ENCODE measurements at places on chromosomes 1 and 21.

DNA sequence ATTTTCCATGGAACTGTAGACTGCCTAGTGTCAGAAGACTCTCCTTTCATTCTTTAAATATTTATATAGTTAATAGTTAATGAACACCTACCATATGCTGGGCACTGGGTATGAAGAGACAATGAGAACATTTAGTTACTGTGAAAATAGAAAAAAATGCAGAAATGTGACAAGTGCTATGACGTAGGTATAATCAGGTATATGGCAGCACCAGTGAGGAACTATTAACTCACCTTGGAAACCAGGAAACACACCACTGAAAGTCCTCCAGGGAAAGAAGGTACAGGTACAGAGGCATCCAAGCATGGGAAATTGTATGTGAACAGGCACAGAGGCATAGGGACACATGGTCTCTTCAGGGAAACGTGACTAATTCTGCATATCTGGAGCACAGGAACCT, 42.3 kb downstream of the DPT start:
- no peak for DNase-seq

GRCh38 chr1:236795757-236796667, 920 bp downstream of the MTR start:
- DNase-seq = peak; percentile 52

DNA sequence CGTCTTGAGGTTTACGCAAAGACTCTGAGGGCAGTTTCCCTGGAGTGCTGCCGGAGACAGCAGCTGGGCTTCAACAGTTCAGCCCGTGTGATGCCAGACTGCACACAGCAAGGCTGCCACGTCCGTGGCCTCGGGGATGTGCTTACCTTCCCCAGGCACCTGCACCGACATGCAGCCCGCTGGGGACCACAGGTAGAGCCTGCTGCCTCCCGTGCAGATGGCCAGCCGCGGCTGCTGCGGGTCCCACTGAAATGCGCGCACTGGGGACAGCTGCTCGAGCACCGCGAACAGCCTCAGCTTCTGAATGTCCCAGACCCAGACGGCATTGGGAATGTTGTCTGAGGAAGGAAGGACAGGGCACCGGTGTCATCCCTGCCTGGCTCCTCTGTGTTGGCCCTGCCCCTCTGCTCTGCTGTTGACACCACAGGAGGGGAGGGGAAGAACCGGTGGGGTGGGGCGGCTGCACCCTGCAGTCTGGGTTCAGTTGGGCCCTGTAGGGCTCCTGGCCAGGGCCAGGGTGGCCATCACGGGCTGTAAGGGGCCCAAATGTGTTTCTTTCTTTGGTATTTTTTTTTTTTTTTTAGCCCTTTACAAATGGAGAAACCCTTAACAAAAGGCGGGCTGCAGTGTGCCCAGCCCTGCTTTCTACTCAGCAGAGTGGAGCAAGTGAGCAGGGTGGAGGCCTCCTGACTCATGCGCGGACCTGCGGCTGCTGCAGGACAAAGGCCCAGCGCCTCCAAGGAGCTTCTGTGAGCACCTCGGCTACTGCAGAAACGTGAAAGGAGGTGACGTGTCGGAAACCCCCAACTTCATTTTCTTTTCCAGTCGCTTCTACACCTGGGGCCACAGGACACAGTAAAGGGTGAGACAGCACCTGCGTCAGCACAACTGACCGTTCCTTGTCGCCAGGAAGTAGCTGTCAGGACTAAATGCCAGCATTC, 6.8 kb downstream of the TPRG1L start:
- DNase-seq = no peak

GRCh38 chr1:158527190-158527815, 26.9 kb downstream of the OR6Y1 start:
- peak; percentile 48 for DNase-seq

- DNase-seq = peak; percentile 77
These were observed 11.7 kb downstream of the PDIK1L start for GRCh38 chr1:26122988-26123973.

- no peak for DNase-seq
These were observed 2.0 kb downstream of the PDPN start for GRCh38 chr1:13585612-13585991.

DNA sequence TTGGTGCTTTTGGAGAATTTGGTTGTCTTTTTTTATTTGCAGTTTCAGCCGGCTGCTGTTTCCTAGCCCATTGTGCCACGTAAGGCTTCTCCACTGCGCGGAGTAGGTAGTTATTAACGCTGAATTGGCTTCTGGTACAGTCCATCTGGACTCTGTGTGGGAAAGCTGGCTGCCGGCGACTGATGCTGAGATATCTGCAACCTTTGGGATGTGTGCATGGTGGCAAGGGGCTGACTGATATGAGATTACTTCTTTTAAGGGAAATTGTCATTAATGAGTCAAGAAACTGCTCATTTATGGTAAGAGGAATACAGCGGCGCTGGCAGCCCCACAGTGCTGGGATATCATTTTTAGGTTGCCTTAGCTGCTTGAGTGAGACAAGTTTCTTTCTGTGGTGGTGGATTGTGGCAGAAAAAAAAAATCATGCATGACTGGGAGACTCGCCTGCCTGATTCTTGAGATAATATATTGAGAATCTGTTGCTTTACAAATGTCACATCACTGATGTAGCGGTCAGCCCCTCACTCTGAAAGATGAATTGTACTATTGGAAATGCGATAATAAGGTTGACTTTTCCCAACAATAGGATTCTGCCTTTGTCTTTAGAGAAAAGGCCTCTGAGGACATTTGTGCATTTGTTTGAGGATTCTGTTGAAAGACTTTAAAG, 2.5 kb upstream of the ELAVL4 start:
- no peak for DNase-seq

GRCh38 chr1:14352897-14353296, 245.6 kb upstream of the KAZN start:
- no peak for DNase-seq

DNA sequence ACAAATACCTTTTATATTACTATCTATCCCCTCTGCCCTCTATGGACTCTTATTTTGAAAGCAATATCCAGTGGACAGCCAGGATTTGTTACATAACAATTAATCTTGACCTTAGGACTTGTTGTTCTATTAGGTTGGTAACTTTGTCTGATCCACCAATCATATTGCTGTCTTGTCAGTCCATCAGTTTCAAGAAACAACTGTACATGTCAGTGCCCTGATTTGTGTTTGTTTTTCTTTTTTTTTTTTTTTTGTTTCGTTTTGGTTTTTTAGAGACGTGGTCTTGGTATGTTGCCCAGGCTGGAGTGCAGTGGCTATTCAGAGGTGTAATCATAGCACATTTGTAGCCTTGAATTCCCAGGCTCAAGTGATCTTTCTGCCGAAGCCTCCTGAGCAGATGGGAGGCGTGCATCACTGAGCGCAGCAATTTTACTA, 1.5 kb upstream of the SCP2 start:
- peak; percentile 26 for DNase-seq

DNA sequence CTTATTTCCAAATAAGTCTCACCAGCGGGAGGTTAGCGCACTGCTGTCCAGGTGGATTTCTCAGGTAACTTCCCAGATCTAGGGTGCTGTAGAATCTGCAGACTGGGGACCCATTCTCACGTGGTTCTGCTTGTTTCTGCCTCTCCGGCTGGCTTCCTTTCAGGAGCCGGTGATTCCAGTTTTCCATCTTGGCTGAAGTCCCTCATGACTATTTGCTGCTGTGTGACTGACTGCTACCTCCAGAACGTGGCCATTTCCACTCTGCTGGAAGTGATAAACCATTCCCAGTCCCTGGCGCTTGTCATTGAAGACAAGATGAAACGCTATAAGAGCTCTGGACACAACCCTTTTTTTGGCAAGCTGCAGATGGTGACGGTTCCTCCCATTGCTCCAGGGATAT, 76.0 kb downstream of the DOP1B start:
- DNase-seq = no peak

- DNase-seq = no peak
These were observed at the start of gene LRRC39 for GRCh38 chr1:100178091-100178490. LRRC39 (minus strand) TSS chr1:100178256; CDS start chr1:100168516, 9,740 bp downstream.

- DNase-seq = peak; percentile 27
These were observed 3.7 kb downstream of the ATF3 start for GRCh38 chr1:212612041-212612961.

DNA sequence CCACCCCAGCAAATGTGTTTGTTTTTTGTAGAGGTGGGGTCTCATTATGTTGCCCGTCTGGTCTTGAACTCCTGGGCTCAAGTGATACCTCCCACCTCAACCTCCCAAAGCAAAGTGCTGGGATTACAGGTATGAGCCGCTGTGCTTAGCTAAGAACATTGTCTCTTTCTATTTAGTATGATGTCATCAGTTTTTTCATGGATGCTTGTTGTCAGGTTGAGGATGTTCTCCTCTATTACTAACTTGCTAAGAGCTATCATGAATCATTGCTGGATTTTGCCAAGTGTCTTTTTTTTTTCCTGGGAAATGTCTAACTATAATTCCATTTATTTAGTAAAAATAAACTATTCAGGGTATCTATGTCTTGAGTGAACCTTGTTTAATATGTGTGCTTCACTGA, 19.0 kb upstream of the MPC2 start:
- peak; percentile 41 for DNase-seq
